Lung (tissue), 17 donors: ENCODE measurements at places on chromosomes 2 and 18.
A peak's percentile ranks its signal among the peaks of the same experiment; 100 is the strongest.

GRCh38 chr2:176669398-176670174 lies 400.3 kb downstream of the MTX2 start:
- no peak for DNase-seq

- DNase-seq: no peak
Observed at GRCh38 chr2:210561475-210561874, 5.1 kb downstream of the CPS1 start.

- peak; percentile 70 for DNase-seq
Observed at GRCh38 chr2:42865884-42866881, 73.8 kb upstream of the HAAO start.

- DNase-seq: no peak
Observed at GRCh38 chr18:48095726-48096125, 165.3 kb upstream of the SMAD2 start.

DNA sequence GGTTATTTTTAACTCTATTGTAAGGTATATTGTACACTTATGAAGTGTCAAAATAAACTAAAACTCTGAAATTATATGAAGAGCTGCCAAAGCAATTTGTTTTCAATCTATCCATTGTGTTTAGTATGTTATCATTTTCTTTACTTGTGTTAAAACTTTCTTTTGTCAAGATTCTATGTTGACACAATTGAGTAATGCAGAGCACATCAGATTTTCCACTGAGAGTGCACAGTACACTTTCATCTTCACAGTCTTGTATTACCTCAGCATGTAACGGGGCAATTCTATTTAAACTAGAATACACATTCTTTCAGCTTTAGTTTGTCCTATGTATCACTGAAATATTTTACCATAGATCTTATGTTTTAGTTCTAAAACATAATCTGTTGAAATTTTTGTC lies 304.4 kb upstream of the ZC3H15 start:
- DNase-seq: no peak

DNA sequence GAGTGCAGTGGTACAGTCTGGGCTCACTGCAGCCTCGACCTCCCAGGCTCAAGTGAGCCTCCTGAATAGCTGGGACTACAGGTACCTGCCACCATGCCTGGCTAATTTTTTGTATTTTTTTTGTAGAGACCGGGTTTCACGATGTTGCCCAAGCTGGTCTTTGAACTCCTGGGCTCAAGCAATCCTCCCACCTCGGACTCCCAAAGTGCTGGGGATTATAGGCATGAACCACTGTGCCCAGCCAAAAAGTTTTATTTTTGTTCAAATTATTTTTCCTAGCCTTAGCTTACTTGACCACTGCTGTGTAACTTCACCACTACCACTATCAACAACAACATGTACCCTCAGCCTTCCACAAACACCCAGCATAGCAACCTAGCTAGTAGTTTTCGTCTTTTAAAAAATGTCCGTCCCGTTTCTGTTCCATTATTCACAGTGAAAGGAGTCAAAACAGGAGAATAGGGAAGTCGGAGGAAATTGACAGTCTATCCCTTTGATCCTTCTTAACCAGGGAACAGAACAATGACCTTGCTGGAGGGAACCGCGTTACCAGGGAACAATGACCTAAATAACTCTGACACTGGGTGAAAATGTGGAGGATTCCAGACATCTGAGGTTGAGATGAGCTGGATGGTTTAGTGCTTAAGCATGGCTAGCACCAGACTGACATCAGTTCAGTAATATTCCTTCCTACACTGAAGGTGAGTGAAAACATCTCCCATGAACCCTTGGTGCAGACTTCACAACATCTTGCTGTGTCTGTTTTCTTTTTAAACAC lies 69.2 kb upstream of the ARL4C start:
- no peak for DNase-seq

GRCh38 chr18:35581898-35582641 lies 530 bp downstream of the GALNT1 start:
- peak; percentile 47 for DNase-seq

DNA sequence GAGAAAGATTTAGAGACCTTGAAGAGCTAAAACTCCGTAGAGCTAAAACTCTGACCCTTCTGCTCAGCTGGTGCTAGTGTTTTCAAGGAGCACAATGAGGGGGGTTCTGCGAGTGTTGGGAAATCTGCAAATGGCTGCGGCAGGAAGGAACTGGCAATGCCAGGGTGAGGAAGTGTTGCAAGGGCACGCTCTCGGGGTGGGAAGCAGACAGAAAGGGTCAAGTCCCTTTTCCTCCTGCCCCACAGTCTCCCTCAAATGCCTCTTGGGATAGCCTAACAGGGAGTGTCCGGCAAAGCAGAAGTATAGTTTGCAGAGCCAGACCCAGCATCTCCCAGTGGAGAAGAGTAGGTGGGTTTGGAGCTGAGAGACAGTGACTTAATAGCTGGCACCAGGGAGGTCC lies 60.5 kb downstream of the NCAPH start:
- no peak for DNase-seq

DNA sequence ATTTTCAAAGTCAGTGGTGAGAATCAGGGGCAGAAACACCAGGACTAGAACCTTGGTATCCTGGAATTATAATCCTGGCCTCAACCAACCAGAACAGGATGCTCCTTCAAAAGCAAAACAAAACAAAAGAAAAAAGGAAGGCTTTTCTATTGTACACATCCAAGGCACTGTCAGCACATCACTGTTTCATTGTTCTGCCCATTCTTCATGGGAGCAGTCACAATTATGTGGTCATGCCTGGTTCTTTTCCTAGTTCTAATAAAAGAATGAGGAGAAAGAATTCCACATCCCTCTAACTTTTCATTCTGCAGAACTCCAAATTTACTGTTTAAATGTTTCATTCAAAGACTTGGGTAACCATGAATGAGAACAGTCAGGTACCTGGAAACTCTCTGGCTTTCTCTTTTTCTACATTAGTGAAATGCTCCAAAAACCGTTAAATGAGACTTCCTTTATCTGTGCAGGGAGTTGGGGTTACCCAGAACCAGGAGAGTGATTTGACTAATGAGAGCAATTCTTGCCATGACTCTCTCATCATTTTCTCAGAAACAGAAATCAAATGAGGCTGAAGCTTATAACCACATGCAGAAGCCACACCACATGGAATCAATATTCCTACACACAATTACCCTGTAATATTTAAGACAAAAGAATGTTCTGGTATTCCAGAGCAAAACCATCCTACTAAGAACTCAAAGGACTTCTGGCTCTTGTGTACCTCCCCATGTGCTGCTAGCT lies 110.9 kb upstream of the CCDC150 start:
- no peak for DNase-seq

DNA sequence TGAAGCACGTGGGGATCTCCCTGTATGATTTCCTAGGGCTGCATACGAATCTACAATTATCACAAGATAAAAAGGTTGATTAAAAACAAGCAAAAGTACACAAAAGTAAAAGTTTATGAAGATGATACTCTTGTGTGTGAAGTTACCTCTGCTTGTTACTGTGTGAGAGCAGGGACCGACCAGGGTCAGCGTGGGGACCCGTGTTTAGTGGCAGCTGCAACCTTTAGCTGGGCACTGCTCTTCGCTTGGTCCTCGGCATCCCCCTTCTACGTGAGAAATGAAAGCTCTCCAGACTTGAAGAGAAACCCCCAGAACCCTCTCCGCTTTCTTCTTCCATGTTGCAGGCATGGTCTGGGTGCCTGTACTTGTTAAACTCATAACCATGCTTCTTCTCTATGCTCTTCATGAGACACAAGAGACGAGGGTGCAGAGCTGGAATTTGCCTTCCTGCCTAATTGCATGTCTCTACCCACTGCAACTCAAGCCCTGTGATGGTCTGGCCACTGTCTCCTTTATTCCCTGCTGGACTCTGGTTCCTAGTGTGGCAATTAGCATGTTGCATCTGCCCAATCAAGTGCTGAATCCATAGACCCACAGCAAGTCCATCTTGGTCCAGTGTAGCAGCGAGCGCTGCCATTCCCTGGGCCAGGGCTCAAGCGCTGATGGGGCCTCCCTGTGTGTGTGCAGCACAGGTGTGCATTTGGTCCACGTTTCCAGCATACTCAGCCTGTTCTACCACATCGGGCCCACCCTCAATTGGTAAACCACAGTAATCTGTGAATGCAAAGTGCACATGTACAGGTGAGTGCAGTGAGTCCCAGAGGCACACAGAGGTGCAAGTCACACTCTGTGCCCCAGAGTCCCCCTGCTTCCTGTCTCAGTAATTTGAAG lies 88.5 kb downstream of the TWIST2 start:
- no peak for DNase-seq

GRCh38 chr18:36298126-36298741 lies 721 bp downstream of the FHOD3 start:
- no peak for DNase-seq

DNA sequence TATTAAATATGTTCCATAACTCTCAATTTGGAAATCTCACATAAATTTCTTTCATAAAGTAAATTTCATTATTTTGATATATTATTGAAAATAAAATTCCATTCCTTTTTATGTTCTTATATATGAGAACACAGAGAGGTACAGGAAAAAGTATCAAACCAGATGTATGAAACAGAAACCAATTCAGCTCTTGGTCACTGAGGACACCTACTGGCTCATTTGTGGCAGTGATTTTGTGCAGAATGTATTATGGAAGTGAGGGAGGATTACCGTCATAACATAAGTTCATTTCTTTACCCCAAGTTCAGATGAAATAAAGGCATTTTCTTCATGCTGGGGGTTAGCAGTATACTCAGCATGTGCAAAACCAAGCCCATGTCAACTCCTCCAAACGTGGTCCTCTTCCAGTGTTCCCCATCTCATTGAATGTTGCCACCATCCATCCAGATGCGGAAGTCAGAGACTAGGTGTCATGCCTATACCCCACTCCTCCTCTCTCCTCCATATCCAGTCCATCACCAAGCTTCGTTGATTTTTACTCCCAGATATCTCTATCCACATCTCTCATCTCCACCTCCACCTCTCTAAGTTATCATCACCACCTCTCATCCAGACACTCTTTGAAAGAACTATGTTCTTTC lies 41.7 kb upstream of the MALL start:
- DNase-seq: peak; percentile 79

DNA sequence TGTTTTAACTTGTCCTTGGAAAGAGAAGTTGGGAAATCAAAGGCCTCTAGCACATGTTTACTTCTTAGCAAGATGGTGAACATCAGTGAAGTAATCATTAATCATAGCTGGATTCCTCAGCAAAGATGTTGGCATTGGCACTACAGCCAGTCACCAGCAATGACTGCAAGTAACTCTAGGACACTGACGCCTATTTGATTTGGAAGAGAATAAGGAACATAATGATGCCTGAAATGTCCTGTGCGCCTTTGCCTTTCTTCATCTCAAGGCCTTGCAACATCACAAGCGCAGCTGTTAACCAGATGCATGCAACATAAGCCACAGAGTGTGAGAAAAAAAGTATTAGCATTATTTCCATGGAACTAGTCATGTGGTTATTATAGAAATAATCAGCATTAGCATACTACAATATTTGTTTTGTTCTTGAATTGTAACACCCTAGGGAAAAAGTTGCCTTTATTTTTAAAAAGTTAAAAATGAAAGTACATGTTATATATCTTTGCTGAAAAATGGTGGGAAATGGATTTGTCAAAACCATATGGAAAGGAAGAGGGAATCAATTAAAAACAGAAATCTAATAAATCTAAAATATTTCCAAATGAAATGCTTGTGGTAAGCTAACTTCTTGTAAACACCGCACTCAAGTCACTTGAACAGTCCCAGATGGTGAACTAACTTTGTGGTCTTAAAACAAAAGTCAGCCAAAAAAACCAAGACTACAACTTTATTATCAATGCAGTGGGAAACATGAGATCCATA lies 55.6 kb downstream of the THADA start:
- peak; percentile 94 for DNase-seq

- DNase-seq: no peak
Observed at GRCh38 chr2:15591373-15591691, 336 bp upstream of the DDX1 start.

DNA sequence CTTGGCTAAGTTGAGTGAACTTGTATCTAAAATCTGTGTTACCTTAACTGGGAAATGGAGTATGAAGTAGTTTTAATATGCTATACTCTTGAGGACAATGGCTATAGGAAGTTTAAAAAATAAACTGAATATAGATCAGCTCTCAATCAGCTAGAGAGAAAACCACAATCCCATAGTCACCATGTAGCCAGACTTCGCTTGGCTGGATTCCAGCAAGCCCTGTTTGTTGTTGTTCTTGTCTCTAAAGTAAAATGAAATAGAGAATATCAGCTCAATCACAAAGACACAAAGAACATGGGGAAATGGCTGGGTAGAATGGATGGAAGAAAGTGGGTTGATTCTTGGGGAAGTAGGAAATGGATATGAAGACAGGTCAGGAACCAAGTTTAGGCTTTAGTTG lies 234.9 kb downstream of the PHLPP1 start:
- DNase-seq: no peak

GRCh38 chr2:181157326-181157725 lies 176.9 kb downstream of the UBE2E3 start:
- no peak for DNase-seq

DNA sequence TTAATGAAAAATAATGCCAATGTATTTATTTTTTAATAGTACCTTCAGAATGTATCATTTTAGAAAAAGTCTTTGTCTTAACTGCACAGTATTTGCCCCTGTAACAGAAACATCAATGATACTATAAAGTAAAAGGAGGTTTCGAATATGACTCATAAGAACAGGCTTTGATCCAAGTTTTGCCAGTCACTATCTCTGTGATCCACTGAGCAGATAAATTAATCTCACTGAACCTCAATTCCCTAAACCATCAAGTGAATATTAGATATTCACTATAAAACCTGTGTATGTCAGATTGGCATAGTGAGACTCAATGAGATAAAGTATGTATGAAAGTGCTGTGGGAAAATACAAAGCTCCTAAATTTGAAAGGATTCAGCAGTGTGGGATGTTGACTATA lies 292.1 kb downstream of the EXOC6B start:
- no peak for DNase-seq

GRCh38 chr18:51077217-51077616 lies 47.2 kb downstream of the SMAD4 start:
- DNase-seq: no peak

GRCh38 chr2:157741819-157742484 lies 113.3 kb upstream of the ACVR1C start:
- DNase-seq: no peak

- DNase-seq: no peak
Observed at GRCh38 chr2:168138901-168139300, 108.5 kb downstream of the STK39 start.

- DNase-seq: peak; percentile 91
Observed at GRCh38 chr2:224983712-224984554, 58.3 kb downstream of the DOCK10 start.

- DNase-seq: no peak
Observed at GRCh38 chr2:136858656-136859055, 93.3 kb downstream of the THSD7B start.

- DNase-seq: no peak
Observed at GRCh38 chr2:65062843-65063825, 6.9 kb downstream of the CEP68 start.

GRCh38 chr2:135893374-135893794 lies 17.1 kb upstream of the MCM6 start:
- DNase-seq: no peak

GRCh38 chr18:49854681-49855080 lies 41.3 kb upstream of the ACAA2 start:
- DNase-seq: no peak

- DNase-seq: peak; percentile 56
Observed at GRCh38 chr2:43054367-43054766, 172.0 kb downstream of the ZFP36L2 start.

GRCh38 chr2:160469164-160469563 lies 24.4 kb downstream of the RBMS1 start:
- no peak for DNase-seq

GRCh38 chr18:30682672-30683071 lies 359.9 kb downstream of the DSC3 start:
- peak; percentile 76 for DNase-seq
